ENCODE measurements at places on chromosomes 3 and 15.

- no peak for DNase-seq
These were observed 64.8 kb downstream of the SCN11A start for GRCh38 chr3:38986901-38987300.

DNA sequence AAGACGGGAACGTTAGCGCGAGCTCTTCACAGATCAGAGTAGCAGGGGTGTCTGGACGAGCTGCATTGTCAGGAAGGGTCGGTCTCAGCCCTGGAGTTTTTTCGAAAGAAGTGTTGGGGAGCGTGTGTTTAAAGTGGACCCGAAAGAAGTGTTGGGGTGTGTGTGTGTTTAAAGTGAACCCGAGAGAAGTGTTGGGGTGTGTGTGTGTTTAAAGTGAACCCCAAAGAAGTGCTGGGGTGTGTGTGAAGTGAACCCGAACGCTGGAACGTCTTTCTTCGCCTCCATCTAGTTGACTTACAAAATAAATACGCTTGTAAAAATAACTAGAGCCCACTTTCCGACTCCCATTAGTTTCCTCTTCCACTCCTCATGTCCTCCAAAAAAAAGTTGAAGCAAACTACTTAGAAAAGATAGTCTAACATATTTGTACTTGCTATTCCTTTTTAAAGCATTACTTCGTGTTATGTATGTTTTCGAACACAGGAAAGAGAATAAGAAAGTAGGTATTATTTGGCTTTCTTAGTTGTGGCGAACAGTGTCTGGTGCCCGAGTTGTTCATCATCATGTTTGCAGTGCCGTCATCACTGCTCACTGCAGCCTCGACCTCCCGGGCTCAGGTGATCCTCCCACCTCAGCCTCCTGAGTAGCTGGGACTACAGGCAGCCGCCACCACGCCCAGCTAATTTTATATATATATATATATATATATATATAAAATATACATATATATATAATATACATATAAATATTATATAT is 1.0 kb downstream of the LRCH3 start:
- no peak for DNase-seq

DNA sequence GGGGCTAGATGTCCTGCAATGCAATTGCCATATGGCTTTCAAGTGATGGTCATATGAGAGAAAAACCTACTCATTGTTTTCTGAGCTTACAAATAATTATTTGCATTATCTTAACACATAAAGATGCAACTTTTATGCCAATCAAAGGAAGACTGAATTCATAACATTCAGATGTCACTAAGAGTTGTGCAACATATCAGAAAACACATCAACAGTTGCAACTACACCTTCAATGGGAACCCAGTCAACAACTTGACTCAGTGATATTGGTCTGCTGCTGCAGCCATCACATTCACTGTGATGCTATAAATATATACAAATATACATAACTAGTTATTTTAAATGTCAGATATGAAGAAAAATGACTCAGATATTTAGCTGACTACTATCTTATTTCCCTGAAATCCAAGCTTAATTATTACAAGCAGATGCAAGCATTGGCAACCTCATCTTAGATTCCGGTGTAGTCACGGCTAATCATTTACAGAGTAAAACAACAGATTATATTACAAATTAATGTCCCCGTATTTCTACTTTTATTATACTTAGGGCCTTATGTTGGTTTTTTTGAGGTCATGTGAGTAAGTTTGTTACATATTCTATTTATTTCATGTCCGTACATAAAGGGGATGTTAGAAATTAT is 23.7 kb downstream of the CNTN3 start:
- no peak for DNase-seq

DNA sequence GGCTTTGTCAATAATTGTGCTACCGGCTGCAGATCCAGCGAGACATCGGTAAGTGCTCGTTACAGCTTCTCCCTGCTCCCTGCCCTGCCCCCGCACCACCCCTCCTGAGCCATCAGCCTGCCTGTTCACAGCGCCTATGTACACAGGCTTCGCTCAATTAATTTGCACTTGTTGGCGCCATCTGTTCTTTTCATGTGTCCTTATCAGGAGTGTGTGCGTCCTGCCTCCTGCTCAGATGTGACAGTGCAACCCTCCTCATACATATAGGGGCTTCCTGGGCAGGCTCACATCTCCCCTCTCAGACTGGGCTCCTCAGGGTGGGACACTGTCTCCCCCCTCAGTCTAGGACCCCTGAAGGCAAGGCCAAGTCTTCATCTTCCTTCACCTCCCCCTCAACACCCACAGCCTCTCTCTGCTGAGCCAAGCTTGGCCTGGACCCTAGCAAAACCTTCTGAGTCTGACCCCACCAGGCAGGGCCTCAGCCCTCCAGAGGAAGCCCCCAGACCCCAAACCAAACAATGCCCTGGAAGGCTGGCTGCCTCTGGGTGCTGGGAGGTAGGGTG is 54.9 kb downstream of the CYP11A1 start:
- no peak for DNase-seq

- DNase-seq, result no peak
These were observed 435.2 kb upstream of the SUCLG2 start for GRCh38 chr3:68089572-68090011.

DNA sequence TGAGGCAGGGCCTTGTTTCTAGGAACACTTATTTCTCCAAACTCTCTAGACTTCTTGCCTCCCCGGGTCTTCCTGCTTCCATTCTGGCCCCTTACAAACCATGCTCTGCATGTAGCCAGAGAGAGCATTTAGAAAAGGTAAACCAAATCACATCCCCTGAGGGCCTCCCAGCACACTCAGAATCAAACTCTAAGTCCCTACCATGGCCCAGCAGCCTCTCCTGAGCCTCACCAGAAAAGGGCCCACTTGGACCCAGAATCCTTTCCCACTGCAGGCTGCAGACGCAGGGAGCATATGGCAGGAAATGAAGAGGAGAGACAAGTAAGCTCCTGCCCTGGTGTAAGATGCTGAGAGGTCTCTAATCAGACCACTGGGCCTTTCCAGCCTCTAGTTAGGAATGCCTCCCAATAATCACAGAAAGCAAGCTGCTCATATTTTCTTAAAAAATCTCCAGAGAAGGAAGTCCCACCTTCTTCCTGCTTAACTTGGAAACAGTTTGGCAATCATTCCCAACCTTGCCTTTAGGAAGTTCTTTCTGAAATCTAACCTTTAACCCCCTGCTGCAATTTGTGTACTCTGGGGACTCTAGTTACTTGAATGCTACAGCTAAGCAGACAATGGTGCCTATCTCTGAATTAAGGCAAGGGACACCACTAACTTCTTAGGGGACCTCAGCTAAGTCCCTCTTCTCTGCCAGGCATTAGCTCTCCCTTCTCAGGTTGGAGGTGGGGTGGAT is 4.2 kb downstream of the AMOTL2 start:
- no peak for DNase-seq

DNA sequence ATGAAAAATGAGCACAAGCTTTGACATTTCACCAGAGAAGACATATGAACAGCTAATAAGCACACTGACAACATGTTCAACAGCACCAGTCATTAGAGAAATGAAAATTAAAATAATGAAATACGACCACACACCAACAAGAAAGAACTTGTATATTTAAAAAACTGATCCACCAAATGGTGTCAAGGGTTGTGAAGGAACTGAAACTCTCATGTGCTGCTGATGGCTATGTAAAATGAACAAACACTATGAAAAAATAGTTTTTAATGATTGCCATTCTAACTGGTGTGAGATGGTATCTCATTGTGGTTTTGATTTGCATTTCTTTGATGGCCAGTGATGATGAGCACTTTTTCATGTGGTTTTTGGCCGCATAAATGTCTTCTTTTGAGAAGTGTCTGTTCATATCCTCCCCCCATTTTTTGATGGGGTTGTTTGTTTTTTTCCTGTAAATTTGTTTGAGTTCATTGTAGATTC is 193.8 kb downstream of the SCAPER start:
- no peak for DNase-seq

All from sciatic nerve (tissue), 2 donors.